ENCODE measurements at places on chromosomes 5 and 9.

GRCh38 chr9:123787416-123787815 is 142.5 kb downstream of the DENND1A start:
- no peak for DNase-seq

GRCh38 chr5:7425830-7426229 is 29.9 kb downstream of the ADCY2 start:
- DNase-seq = no peak

DNA sequence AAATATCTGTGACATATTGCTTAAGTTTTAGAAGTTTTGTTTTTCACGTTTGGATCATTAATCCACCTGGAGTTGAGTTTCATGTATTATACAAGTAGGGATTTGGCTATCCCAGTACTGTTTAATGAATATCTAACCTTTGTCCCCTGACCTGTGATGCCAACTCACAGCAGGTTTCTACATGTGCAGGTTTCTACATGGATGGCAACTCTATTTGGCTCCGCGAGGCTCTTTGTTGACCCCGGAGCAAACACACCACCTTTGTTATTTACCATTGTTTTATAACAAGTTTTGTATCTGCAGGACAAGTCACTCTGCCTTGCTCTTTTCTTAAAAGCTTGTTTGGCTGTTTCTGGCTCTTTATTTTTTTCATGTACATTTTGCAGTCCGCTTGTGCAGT is 920 bp upstream of the SFXN1 start:
- DNase-seq = no peak

- DNase-seq = no peak
Measured at GRCh38 chr5:164073081-164073480, 567.7 kb downstream of the MAT2B start.

DNA sequence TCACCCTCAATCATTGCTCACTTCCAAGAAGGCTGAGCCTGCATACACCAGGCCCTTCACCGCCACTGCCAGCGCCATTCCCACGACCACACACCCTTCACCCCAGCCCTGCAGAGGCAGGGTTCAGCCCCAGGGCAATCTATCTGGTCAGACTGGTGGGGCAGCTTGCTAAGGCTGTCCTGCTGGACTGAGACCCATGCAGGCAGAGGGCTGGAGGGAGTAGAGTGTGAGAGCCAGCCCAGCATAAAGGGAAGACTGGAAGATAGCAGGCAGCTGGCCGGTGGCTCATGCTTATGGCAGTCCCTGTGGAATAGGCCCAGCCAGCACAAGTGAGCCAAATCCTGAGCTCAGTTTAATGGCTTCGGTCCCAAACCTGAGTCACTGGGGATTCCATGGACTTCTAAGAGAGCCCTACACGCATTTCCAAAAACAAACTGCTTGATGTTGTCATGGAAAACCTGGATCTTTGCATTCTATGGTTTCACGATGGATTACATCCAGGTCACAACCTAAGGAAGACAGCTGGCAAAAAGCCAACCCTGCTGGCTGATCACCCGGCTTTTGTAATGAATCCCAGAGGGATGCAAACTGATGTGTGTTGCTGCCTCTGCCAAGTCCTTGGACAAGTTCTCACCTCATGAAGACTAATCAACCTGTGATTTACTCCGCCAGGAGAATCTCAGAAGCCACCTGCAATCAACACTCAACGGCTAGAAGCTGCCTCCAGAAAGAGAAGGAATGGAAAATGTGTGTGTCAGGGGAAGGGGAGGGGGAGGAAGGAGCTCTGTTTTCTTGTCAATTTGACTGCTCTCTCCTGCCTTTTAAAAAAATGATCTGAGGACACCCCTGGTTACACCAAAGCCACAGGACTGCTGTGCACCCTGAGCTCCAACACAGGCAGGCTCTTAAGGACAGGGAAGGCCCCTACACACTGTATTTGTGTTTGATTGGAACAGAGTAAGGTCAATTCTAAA is 143.6 kb downstream of the LHFPL2 start:
- no peak for DNase-seq

DNA sequence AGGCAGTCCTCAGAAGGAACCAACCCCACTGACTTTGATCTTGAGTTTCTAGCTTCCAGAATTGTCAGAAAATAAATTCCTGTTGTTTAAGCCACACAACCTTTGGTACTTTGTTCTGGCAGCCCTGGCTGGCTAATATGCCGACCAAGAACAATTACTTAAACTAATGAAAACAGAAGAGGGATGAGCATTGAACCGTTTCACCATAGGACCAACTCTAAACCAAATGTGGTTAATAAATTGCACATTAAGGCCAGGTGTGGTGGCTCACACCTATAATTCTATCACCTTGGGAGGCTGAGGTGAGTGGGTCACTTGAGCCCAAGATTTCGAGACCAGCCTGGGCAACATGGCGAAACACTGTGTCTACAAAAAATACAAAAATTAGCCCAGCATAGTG is 160.9 kb upstream of the RAI14 start:
- no peak for DNase-seq

DNA sequence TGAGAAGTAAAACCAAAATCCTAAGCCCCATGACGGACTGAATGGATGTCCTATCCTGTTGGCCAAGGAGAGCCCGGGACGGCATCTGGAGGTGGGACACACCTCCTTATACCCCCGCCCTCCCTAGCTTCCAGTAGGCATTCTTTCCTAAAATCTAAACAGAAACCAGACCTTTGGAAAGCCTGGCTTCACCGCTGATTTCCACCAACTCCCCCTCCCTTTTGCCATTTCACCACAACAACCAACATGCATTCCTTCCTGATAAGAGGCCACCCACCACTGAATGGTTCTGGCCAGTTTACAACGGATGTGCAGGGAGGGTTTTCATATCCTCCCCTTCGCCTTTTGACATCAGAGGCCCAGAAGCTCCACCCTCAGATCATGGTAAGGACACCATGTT is 9.2 kb upstream of the RARS1 start:
- DNase-seq = no peak

DNA sequence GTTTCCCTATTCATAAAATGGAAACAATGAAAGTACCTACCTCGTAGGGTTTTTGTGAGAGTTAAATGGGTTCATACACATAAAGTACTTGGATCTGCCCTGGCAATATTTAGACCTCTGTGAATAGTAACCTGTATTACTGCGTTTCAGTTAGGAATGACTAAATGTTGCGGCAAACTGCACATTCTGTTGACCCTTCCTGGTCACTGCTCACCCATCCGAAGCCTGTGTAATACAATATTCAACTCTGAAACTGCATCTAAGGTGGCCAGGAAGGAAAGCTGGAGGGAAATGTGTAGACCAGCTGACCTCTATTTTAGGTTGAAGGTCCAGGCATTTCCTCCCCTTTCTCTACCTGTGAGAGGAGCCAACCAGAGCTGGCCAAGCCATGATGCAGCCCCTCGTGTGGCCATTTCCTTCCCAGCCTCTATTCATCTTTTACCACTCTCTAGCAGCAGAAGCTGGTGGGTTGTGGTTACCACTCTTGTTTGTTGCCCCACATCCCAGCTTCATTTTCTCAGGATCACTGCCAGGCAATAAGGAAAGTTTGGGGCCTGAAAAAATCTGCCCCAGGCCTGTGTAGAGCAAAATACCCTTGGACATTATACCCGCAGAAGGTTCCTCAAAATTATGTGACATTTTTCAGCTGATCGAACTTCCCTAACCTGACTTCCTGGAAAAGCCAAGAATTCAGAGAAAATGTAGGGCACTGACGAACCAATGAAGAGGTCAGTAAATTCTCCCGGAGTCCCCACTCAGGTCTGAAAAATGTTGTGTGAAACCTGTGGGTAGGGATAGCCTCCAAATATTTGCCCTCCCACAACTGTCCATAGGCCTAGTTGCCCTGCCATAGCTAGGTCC is 20.5 kb upstream of the PDCD1LG2 start:
- no peak for DNase-seq

DNA sequence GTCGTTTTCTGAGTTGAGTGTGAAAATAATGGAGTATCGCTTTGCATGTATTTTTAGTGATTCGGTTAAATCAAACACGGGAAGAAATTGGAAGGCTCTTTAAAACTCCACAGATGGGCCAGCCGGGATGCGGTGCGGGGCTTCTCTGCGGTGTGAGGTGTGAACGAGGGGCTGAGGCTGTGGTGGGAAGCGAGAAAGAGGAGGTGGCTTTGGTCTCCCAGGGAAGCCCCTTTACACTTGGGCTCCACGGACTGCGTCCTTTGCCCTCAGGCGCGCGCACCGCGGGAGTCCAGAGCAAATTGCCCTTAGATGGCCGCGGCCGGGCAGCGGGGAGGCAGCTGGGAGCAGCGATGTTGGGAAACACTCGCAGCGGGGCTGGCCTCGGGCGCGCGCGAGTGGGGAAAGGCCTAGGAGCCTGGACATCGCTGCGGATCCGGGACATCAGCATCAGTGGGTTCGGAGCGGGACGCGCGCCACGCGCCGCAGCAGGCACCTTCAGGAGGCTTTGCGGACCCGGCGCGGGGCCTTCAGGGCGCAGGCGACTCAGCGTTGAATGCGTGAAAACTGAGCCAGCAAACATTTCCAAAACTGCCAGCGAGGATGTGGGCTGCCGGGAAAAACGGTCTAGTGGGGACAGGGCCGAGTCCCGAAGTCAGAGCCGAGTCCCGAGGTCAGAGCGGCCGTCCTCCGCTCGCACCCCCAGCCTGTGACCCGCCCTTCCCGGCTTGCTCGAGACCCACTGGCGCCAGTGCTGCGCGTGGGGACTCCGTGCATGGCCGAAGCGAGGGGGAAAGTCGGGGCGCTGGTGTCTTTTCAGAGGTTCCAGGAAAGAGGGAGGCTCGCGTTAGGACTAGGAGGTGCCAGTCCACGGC is 6.5 kb downstream of the IRX1 start:
- DNase-seq = no peak

- DNase-seq = no peak
Measured at GRCh38 chr5:9524941-9525340, 20.9 kb downstream of the SEMA5A start.

- no peak for DNase-seq
Measured at GRCh38 chr9:123555646-123556045, 199.6 kb downstream of the CRB2 start.

DNA sequence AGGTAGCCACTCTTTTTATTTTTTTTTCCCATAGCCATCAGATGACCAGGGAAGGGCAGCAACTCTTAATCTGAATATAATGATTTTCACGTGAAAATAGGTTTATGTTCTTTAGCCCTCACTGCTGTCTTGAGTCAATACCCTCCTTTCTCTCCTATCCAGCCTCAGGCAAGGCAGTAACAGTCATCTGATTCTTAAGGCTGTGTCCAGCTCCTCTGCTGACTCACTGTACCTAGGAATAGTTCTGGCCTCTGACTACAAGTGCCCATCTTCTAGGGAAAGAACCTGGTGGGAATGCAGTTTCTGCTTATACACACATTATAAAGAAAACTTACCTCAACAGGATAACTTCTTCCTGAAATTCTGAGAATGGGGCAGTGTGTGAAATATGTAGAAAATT is 30.7 kb downstream of the DHX29 start:
- no peak for DNase-seq

DNA sequence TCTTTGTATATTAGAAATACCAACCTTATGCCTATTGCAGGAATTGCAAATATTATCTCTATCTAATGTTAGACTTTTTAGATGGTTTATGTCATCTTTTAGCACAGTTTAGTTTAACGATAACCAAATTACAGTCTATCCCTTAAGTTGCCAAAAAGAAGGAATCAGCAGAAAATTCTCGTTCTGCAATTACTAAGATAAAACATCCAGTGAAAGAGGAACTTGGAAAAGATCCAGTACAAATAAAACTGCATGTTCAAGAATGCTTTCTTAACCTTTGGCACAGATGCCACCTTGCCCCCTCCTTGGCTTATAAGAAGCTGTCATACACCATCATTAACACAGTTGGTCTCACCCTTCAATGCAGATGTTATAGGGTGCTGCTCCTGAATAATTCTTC is 124.0 kb downstream of the SEMA5A start:
- no peak for DNase-seq

DNA sequence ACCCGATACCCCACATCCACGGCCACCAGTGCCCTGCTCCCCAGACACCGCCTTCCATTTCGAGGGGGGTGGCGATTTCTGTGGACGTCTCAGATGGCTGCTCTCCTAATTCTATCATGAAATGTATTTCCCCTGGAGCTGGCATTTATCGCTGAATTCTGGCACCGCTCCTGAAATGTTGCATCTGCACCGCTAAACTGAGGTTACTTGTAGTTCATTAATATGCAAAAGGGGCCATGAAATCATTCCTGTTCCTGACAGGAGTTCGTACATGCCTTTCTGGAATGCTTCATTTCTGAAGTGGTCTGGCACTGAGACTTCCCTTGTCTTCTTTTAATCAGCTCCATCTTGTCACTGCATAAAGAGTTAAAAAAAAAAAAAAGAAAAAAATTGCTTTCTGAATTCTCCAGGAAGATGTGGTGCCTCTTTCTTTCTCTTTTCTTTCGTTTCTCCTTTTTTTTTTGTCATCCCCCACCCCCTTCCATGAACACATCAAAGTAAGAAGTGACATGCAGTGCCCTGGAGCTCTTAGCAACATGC is 97.7 kb upstream of the SMARCA2 start:
- no peak for DNase-seq
